ENCODE measurements at places on chromosomes 6 and 20.

DNA sequence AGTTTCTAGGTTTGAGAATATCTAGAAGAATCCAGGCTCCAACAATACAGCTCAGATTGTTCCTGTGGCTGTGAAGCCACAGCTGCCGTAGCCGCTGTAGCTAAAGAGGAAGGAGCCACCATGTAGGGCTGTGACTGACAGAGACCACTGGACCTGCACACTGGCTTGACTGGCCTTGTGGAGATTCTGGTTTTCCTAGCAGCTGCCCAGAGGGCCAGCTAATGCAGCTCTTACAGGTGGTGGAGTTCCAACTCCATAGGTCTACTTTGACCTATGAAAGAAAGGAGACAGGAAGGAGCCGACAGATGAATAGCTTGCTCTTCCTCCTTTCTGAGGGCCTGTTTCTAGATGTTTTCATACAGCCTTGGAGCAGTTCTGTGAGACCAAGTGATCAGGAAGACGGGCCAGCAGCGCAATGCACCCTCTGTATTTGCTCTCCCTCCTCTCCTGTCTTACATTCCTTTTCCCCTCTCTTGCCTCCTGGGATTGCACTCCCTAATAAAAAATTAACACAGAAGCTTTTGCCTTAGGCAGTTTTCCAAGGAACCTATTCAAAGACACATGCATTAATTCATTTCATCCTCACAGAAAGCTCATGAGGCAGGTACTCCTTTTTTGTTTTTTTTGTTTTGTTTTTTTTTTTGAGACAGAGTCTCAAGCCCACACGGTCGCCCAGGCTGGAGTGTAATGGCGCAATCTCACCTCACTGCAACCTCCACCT, 51.8 kb upstream of the MYB start:
- no peak for DNase-seq

GRCh38 chr6:102313699-102314098, 920.2 kb downstream of the GRIK2 start:
- no peak for DNase-seq

DNA sequence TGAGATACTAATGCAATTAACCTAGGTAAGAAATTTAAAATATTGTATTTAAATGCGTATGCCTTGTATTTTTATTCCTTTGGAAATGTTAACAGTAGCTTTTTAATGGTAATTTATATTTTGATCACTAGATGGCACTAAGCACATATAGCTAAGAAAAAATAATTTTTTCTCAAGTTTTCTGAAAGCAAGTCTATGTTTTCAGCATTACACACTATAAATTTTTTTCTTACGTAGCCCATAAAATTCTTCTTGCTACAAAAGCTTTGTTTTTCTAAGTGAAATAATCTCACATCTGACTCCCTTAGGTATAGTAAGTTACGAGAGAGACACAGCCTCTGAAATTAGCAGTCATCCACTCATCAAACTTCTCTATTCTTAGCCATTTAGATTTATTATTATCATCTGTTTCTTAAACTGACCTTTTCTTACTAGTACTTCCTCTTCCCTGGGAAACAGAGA, 35.7 kb downstream of the TSPYL4 start:
- peak; percentile 34 for DNase-seq

- DNase-seq: no peak
Observed at GRCh38 chr20:25000268-25000801, 7.8 kb upstream of the APMAP start.

GRCh38 chr6:89955364-89955763, 61.1 kb downstream of the GJA10 start:
- DNase-seq: peak; percentile 63

DNA sequence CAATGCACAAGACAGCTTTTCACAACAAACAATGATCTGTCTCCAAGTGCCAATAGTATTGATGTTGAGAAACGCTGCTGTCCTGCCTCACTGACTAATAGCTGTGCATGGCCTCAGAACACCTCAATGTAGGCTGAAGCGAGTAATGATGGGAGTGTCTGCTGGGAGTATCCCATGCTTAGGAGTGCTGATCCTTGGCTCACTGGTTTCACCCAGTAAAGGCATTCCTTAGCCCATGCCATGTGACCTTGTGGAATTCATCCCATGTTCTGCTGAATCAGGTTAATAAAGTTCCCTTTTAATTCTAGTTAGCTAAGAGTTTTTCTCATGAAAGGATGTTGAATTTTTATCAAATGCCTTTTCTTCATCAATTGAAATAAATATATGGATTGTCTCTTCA, 3.8 kb upstream of the WFDC12 start:
- no peak for DNase-seq

- no peak for DNase-seq
Observed at GRCh38 chr6:6407071-6407741, 86.7 kb upstream of the F13A1 start.

DNA sequence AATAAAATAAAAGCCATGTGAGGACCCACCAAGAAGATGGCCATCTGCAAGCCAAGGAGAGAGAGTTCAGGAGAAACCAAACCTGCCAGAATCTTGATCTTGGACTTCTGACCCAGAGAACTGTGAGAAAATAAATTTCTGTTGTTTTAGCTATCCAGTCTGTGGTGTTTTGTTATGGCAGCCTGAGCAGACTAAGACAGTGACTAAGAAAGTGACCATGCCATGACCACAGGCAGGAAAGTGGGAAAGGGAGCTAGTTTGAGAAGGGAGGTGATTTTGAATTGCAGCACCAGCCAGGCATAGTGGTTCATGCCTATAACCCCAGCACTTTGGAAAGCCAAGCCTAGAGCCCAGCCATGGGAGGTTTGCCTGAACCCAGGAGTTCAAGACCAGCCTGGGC, 21.9 kb upstream of the C6orf62 start:
- no peak for DNase-seq

DNA sequence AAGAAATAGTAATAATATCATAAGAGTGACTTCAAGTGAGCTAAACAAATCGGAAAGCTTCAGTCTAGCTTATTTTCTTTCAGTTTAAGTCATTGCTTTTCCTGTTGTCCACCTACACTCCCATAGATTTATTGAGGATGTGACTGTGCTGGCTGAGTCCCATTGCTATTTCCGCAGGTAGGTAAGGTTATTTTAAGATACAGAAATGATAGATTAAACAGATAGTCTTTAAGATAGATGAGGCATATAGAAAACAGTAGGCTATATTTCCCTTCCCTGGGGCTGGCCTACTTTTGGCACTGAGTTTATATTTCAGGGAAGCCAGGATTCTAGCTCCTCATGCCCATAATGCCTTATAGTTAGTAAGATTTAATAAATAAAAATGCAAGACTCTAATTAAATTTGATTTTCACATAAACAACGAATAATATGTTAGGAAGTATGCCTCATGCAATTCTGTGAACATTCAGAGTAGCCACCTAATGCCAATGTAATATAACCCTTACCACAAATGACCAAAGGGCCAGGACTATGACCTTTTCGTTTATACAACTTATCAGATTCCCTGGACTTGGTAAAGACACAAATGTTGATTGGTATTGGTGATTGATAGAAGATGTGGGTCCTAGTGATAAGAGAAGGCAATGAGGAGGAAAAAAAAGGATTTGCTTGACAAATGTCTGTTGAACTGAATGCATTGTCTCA, 1079.3 kb downstream of the EPHA7 start:
- DNase-seq: no peak

- no peak for DNase-seq
Observed at GRCh38 chr6:69584536-69584912, 212.3 kb downstream of the LMBRD1 start.

DNA sequence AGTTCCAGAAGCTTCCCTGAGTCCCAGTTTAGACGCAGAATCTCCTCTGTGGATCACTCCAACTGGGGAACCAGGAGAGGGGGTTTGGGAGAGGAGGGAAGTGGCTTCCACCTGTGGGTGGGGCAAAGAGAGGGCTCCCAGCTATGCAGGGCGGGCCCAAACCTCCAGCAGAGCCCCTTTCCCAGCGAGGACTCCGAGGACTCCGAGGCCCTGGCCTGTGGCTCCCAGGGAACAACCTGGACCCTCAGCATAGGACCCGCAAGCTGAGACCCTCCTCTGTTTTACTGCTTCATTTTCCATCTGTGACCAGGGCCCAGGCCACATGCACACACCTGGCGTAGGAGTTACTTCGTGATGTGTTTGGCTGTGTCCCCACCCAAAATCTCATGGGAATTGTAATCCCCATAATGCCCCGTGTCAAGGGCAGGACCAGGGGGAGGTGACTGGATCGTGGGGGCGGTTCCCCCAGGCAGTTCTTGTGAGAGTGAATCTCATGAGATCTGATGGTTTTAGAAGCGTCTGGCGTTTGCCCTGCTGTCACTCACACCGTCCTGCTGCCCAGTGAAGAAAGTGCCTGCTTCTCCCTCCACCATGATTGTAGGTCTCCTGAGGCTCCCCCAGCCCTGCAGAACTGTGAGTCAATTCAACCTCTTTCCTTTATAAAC, 27.9 kb downstream of the NTSR1 start:
- no peak for DNase-seq

GRCh38 chr6:112745765-112746164, 398.6 kb downstream of the RFPL4B start:
- no peak for DNase-seq

DNA sequence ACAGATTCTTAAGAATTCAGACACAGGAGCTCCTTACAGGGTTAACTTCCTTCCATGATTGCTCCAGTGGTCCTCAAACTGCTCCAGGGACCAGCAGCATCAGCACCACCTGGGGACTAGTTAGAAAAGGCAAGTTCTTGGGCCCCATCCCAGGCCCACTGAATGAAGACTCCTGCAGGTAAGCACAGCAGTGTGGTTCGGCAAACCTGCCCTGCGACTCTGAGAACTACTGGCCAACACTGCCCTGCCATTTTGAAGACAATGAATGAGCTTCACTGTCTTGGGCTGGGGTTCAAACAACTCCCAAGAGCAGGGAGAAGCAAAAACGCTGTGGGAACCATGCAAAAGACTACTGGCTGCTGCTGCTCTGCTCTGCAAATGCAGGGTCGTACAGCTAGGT, 39.4 kb downstream of the SLC22A23 start:
- no peak for DNase-seq
